Left colon (tissue), 2 donors: ENCODE measurements at places on chromosomes 12 and 14. TPM values are rescaled to one million over a fixed set of nuclear protein-coding genes. Genes with fewer than 3 reads are reported as not detected.

GRCh38 chr12:84329938-84330337, 582.7 kb downstream of the SLC6A15 start:
- no peak for DNase-seq

- no peak for DNase-seq
Observed at GRCh38 chr14:83347874-83348273, 1814.2 kb upstream of the SEL1L start.

DNA sequence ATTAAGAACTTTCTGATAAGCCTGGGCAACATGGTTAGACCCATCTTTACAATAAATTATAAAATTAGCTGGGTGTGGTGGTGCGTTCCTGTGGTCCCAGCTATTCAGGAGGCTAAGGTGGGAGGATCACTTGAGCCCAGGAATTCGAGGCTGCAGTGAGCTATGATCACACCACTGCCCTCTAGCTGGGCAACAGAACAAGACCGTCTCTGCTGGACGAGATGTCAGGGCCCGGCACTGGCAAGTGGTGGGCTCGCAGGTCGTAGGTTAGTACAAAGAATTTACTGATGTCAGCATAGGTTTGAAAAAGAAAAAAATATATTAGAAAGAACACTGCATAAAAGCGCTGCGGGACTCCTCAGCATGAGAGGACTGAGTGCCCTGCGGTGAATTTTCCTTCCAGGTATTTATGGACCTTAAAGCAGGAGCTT, 15.7 kb upstream of the VSIG10 start:
- no peak for DNase-seq

- DNase-seq, result no peak
Observed at GRCh38 chr12:106732890-106733289, 41.6 kb upstream of the RIC8B start.

GRCh38 chr12:66885115-66885875, 206.4 kb upstream of the GRIP1 start:
- no peak for DNase-seq

IL26 gene
- total RNA-seq, result not detected

RNF212B gene
- not detected for total RNA-seq

FAM181A gene
- total RNA-seq, result not detected

CLEC4C gene
- total RNA-seq, result not detected
